ENCODE measurements at places on chromosomes 13 and 19.
A peak's percentile ranks its signal among the peaks of the same experiment; 100 is the strongest.

DNA sequence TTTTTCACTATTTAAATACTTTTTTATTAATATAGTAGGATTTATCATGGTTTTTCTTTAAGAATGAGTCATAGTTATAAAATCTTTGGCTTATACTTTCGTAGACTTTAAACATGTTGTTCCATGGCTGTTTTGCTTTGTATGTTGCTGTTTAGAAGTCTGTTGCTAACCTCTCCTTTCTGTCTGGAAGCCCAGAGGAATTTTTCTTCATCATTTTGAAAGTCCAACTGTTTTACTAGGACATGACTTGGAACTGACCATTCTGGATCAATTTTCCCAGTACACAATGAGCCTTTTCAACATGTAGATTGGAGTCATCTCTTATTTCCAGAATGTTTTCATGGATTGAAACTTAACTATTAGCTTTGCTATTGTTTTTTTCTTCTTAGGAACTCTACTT, 7.9 kb downstream of the CAB39L start:
- DNase-seq = no peak

DNA sequence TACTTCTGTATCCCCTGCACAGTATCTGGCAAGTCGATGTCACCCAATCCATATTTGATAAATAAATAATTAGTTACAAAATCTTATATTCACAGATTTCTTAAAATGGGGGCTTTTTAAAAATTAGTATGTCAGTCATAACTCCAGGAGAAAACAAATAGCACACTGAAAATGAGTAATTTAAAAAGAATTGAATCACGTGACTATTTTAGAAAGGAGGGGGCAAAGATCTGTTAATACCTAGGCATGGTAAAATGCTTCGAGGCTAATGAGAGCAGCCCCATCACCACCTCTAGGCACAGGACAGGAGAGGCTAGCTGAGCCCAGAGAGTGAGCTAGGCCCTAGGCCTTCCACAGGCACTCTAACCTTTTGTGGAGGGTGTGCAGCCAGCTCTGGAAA, 94.7 kb downstream of the FREM2 start:
- no peak for DNase-seq

DNA sequence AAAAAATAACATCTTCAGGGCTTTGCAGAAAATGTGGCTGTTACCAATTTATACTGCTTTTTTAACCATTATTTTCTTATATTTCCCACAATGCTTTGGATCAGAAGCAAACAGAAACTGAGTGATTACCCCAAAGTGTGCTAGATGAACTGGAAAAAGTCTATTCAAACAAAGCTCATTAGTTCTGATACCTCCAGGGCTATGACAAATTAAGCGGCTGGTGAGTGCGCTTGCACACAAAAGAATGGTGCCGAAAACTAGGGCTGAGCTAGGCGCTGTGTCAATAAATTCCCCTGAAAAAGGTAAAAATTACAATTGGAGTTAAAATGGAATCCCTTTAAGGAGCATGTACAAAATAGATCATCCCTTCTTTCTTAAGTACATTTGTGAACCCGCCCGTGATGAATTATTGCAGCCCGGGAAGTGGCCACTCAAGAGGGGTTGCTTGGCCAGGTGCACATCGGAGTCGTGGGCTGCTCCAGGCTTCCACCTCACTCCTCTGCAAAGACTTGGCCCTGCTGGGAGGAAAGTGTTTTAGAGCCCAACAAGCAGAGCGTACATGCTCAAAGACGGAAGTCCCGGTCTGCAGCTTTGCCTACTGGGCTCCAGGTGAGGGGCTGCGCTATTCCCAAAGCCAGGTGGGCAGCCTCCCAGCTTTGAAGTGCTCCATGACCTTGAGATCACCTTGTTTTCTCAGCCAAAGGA, 164.0 kb upstream of the ZNF507 start:
- no peak for DNase-seq

DNA sequence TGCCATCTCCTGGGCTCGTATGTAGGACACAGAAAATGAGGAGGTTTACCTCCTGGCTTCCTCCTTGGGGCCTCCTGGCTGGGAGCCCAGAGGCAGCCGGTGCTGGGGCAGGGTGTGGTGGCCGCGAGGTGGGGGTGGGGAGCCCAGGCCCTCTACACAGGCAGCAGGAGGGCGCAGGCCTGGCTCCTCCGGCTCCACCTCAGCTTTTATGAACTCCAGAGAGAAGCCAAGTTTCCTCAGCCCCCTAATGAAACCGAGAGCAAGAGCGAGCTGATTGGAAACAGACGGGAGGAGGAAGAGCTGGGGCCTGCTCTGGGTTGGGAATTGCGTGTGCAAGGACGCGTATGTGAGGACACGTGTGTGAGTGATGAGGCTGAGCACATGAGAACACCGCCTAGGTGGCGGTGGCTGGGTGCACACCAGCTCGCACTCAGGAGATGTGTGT, 23.1 kb downstream of the LYL1 start:
- DNase-seq = peak; percentile 36

DNA sequence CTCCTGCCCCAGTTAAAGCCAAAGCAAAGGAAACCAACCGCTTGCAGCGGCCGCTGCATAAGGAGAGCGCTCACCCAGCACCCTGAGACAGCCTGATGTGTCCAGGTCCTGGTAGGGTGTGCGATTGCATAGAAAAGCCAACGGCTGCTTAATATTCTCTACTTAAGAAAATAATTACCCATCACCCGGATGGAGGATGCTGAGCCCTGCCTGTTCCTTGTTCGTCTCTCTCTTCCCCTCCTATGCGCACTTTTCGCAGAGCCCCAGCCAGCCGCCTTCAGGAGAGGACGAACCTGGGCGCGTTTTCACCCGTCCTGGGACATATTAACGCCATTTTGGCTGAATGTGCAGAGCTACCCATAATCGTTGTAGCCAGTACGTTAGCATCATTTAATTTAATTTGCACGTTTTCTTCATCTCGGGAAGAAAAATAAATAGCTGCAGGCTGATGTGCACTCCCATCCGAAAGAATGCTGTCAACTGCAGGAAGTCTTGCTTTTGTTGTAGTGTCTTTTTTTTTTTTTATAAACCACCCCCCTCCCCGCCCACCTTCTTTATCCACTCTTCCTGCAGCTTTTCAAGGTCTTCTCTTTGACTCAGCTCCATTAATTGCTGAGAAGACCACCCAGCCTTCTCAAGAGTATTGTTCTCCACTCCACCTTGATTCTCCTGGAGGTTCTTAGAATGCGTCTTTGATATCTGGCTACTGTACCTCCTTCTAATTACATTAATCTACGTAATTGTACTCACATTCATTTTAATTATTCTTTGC, 214.5 kb downstream of the TEX29 start:
- DNase-seq = no peak

- peak; percentile 55 for DNase-seq
Measured at GRCh38 chr13:33057019-33057780, 41.0 kb downstream of the KL start.

DNA sequence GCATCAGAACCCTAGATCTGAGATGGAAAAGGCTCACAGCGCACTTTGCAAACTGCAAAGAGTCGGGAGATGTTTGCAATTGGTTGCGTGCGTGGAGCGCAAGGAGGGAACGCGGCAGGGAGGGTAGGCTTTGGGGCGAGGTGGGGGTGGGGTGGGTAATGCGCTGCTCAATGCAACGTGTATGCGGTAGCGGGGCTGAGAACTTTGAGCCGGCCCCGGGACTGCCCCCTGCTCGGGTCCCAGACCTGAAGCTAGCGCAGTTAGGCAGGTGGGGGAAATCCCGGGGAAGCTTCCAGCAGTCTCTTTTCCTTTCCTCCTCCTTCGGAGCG, 971 bp downstream of the FOSB start:
- DNase-seq = no peak

All from OCI-M1 (cell line).